ENCODE measurements at places on chromosomes 4 and X.

DNA sequence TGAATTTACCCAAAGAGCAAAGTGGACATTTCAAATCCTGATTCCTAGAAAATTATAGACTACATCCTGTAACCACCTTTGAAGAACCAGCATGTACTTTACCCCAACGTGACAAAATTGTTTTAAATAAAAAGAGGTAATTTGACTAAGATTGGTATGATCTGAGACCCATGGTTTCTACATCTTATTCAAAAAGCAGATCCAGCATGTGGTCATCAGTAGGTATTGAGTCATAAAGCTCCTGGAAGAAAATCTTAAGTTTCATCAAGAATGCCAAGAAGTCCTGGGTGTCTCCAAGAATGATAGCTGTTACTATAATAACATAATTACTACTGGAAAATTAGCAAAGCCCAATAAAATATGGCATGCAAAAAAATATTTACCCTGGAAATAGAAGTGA lies 61.8 kb downstream of the NFKB1 start:
- DNase-seq = peak; percentile 34

DNA sequence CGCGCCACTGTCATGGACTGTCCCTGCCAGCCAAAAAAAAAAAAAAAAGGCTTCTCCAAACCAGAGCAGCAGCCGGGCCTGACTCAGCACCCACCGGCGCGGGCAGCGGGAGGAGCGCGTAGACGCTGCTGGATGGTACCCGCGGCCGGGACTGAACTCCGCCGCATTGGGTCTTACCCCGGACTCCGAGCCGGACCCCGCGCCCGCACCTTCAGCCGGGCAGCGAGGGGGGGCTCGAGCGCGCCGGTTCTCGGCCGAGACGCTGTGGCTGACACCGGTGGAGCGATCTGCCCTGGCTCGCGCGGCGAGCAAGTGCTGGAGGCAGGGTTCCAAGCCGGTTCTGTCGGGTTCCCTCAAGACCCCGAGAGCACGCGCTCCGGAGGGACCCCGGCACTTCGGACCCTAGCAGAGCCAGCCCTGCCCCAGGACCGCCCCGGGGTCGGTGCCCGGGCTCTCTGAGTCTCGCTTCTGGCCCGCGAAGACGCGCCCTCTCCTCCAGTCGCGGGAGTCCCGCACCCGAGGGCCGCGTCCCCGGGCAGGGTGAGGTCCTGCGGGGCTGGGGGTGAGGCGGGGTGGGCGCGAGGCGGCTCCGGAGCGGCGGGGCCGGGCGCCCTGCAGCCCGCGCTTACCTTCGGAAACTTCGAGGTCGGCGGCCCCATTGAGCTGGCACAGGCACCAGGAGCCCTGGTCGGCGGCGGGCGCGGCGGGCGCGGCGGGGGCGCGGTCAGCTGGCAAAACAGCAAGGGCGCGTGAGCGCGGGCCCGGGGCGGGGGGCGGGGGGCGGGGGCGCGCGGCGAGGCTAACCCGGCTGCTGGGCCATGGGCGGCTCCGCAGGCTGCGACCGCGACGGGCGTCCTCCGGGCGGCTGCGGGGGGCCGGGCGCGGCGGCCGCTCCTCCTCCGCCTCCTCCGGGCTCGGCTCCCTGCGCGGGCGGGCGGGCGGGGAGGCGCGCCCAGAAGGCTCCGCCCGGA lies 11.8 kb upstream of the MAN2B2 start:
- DNase-seq = no peak

DNA sequence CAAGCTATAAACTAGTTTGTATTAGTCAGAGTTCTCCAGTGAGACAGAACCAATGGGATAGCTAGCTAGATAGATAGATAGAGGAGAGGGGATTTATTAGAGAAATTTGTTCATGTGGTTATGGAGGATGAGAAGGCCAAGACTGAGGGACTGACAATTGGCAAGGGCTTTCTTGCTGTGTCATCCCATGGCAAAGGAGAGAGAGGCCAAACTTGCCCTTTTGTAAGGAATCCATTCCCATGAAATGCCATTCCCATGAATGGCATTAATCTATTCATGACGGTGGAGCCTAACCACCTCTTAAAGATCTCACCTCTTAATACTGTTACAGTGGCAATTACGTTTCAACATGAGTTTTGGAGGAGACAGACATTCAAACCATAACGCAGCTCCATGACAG lies 58.1 kb downstream of the LINC00632 start:
- DNase-seq = no peak

- peak; percentile 55 for DNase-seq
Observed at GRCh38 chr4:156968479-156968984, 3.1 kb downstream of the PDGFC start.

GRCh38 chr4:122045533-122045932 lies 93.7 kb upstream of the TRPC3 start:
- DNase-seq = no peak

- no peak for DNase-seq
Observed at GRCh38 chr4:528296-528695, 29.3 kb downstream of the PIGG start.

- DNase-seq = no peak
Observed at GRCh38 chr4:130110189-130110588, 1014.2 kb downstream of the C4orf33 start.

- DNase-seq = no peak
Observed at GRCh38 chrX:12309744-12310076, 171.4 kb downstream of the FRMPD4 start.

DNA sequence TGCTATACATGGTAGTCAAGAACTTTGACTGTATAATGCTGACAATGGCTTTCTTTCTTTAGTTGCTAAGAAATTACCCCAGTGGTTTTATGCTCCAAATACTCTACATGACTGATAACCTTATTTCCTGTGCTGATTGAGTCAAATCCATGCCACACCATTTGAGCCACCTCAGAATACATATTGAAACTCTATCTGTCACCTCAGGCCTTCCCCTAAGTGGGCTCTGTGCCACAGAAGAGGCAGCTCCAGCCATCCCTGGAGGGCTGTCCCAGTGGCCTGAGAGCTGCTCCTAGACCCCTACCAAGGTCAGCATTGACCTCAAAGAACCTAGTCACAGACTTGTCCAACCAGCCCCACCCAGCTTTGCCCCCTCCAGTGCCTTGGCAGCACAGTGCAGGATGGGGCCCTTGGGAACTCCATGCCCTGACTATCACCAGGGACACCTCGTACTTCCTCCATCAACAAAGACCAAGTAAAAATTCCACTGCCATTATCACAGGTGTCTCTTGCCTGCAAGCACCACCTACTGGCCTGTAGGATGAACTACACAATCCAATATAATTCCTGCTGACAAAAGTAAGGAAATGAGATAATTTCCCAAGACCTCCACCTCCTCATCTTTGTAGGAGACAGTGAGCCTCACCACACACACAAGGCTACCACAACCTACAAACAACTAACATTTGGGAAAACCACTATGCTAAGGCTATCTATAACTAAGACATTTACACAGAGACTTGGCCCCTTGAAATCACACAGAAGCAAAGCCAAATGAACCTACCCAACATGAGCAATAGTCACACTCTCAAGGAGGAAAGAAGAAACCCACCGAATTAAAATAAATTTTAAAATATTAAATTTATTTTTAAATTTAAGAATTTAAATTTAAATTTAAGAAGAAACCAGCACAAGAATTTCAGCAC lies 239.9 kb downstream of the NKX6-1 start:
- peak; percentile 17 for DNase-seq

DNA sequence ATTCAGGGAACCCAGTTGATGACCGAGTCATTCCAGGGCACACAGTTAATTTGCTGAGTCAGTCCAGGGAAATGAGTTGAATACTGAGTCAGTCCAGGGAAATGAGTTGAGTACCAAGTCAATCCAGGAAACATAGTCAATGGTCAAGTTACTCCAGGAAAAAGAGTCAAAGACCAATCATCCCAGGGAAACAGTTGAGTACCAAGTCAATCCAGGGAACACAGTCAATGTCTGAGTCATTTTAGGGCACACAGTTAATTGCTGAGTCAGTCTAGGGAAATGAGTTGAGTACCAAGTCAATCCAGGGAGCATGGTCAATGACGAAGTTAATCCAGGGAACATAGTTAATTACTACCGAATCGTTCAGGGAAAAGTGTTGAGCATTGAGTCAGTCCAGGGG lies 754.4 kb downstream of the NLGN4X start:
- DNase-seq = no peak

- no peak for DNase-seq
Observed at GRCh38 chr4:87019246-87019791, 84.5 kb downstream of the AFF1 start.

- no peak for DNase-seq
Observed at GRCh38 chr4:26937139-26937538, 76.5 kb downstream of the STIM2 start.

GRCh38 chrX:30887721-30888120 lies 1.3 kb downstream of the TAB3 start:
- DNase-seq = peak; percentile 35

DNA sequence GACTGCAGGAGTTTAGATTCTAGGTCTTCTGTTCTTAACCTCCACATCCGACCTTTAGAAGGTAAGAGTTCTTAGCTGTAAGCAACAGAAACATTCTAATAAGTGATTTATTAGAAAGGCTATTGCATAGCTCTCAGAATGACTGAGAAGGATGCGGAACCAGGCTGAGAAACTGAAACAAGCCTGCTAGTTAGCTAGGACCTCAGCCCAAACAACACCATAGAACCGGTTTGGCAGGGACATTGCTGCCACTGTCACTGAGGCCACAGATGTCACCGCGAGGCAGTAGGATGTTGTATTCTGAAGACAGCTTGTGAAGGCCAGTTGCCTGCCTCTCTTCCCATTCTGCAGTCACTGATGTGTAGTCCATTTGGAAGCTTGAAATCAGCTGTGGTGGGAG lies 160.0 kb upstream of the ARX start:
- no peak for DNase-seq

GRCh38 chr4:113173126-113173792 lies 123.8 kb downstream of the ANK2 start:
- no peak for DNase-seq

DNA sequence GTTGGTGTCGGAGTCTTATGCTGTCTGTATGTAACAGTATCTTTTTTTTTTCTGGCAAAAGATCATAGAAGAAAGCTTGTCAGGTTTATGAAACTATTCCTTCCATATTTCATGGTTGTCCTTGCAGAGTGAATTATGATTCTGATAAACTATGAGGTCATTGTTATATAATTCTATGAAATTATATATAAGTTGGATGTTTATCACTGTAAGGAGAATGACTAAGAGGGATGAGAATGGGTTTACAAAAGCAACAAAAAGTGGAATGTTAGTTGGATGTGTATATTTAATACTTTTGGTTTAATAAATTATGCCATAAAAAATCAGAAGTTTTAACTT lies 43.1 kb downstream of the RAPGEF2 start:
- no peak for DNase-seq

DNA sequence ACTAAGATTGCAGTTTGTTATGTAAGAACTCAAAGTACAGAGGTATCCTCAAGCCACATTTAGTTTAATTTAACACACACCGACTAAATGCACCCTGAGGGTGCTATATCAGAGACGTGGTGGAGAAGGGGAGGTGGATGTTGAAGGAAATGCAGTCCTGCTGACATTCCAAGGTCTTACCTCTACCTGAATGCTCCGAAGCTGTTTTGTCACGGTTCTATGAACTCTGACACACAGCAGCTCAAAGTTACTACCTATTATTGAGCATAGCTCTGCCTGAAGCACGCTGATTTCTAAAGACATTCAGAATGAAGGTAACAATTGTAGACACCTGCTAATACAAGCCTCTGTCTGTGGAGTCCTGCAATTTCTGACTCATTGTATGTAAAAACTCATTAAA lies 6.7 kb downstream of the CC2D2A start:
- DNase-seq = no peak

DNA sequence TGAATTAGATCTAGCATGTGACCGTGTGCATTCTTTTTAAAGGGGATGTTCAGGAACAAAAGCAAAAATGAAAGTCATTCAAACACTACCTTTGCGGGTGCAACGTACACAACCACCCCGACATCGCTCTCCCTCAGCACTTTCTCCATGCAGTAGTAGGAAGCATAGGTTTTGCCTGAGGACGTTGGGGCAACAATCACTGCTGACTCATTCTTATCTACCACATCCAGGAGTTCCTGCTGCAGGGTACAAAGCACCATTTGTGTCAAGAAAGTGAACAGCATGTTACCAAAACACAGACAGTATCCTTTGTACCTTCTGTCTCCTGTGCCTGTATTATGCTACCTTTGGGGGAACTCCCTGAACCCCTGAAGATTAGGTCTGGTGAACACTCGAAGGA lies 58.6 kb downstream of the DDX60L start:
- DNase-seq = peak; percentile 13

- no peak for DNase-seq
Observed at GRCh38 chr4:151563194-151563593, 154.2 kb downstream of the FHIP1A start.

DNA sequence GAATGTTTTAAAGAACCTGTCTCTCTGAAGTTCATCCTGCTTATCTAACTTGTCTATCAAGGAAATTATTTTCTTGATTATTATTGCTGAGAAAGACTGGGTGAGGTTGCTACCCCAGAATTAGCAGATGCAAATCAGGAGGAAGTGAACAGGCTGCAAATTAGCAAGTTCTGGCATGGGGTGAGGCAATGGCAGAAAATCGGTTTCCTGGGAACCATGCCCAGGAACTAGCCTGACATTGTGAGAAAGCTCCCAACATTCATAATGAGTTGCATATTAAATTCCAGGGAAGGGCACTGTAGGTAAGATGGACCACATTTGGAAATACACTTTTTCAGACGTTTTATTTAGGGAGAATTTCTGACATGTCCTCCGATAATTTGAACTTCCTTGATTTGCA lies 11.6 kb downstream of the ARSF start:
- DNase-seq = no peak

DNA sequence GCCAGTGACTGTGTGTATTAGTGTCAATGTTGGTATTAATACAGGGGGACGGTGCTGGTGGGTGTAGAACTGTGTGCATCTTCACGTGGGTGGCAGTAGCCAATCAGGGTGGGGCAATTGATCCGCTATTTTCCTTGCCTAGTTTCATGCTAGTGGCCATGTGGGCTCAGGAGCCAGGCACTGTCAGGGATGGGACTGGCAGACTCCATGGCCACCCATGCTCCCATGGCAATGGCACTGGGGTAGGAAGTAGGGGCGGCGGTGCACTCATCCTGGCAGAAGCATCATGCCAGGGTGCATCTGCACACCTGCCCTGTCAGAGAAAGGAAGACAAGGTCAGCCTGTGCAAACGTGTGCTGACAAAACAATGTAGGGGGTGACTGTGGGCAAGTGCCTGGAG lies 122.1 kb upstream of the MAGEC2 start:
- no peak for DNase-seq
